ENCODE measurements at places on chromosomes 12 and 14.

DNA sequence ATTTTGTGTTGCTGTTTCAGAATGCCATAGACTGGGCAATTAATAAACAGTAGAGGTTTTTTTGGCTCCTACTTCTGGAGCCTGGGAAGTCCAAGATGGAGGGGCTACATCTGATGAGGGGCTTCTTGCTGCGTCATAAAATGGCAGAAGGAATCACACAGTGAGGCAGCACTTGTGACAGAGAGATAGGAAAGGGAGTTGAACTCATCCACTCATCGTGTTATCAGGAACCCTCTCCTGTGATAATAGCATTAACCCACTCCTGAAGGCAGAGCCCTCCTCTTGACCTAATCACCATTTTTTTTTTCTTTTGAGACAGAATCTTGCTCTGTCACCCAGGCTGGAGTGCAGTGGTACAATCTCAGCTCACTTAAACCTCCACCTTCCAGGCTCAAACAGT lies 9.7 kb downstream of the TDG start:
- no peak for DNase-seq

DNA sequence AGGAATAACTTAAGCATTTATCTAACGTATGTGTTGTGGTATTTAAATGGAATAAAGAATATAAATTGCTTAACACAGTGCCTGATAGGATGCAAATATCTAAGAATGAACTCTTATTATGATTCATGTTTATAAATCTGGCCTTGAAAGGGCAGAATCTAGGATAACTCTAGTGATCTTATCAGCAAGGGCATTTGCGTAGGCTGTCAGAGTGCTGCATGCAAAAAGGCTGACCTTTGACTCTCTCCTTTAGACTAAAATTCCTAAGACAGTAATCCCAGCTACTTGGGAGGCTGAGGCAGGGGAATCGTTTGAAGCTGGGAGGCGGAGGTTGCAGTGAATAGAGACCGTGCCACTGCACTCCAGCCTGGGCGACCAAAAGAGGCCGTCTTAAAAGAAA lies 31.3 kb upstream of the ANP32D start:
- no peak for DNase-seq

GRCh38 chr12:27821259-27821973 lies 41.4 kb upstream of the MANSC4 start:
- peak; percentile 61 for DNase-seq

DNA sequence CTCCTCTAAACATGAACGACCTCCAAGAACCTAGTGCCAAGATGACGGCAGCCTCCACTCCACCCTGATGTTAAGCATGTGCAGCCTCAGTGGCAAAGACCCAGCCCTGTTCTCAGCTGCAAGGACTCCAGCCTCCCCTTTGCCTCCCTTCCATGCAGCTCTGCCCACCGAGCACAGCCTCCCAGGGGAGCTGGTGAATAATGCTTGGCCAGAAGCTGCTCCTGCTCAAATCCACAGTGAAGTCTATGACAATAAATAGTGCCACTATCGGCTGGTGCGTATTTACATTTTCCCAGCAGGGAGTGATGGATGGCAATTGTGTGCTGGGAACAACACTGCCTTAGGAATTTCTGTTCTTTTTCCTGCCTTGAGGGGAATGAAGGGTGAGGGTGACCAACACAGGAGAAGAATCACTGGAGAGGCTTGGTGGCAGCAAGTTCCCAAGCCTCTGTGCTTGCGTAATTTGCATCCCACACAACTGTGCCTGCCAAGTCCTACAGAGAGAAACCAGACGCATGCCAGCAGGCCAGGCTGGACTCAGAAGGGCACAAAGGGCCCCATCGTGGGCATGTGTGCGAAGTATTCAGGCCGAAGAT lies 29.9 kb upstream of the TC2N start:
- no peak for DNase-seq

DNA sequence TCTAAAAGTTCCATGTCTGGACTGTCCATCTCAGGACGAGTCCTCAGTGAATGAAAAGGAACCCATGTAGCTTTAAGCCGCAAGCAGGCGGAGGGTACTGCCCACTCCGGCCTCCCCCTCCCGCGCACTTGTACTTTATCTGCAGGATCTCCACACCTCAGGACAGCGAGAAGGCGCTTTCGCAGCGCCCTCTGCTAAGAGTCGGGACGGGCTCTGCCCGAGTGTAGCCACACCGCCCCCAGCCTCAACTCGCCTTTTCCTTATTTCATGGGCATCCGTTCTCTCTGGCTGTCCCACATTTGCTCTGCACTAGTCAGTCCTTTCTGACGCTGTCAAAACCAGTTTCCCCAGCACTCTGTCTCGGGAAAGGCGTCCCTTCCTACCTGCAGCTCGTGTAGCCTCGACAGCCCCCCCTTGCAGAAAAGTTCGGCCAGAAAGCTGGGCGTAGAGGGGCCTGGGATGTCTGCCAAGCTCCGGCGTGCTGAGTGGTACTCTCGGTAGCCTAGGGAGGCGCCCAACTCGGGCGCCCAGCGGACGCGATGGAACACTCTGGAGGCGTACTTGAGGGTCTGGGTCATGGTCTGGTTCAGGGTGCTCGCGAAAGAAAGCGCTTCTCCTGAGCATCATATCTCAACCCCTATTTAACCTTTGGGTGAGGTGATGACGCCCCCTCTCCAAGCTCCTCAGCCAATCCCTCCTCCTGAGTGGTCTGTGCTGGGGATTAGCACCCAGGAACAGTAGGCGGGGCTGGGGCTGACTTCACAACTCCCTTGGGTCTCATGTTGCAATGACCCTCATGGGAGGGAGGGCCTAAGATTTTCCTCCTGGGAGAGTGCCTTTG lies at the start of gene CYP27B1:
CYP27B1 (minus strand) TSS at position 615 of the 841 bp plus-strand sequence; CDS start at position 578, 37 bp downstream.
- DNase-seq, result peak; percentile 68

GRCh38 chr14:101031186-101031585 lies 127.7 kb upstream of the RTL1 start:
- no peak for DNase-seq

DNA sequence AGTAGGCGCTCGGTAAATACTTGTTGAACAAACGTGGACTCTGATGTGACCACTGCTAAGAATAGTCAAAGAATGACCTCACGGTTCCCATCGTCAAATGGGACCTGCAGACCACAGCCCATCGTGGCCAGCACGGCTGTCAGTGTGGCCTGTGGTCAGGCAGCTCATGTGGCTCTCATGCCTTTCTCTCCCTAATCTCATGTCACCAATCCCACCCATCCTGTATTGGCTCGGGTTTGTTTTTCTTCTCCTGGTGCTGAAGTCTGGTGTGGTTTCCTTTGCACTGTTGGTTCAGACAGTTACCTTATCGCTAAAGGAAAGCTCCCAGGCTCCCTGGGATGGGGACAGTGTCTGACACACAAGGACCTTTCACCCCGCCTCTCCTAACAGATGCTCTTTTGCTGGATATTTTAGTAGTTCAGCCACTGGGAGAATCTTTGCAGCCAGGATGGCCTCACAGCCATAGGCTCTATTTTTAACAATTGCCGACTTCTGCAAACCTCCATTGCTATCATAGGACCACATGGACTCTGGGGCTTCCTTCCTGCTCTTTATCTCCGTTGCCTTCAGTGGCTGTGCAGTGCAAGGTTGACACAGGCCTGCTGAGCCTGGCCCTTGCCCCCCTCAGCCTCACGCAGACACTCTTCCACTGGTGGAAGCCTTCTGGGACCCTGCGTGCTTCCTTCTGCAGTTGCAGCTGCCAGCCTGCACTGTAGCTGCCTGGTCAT lies 293.1 kb upstream of the FKBP4 start:
- DNase-seq, result no peak

- no peak for DNase-seq
Measured at GRCh38 chr12:57380300-57380699, 50.5 kb downstream of the R3HDM2 start.

GRCh38 chr12:115132145-115132544 lies 448.2 kb upstream of the TBX3 start:
- DNase-seq, result peak; percentile 8

GRCh38 chr12:91774434-91774921 lies 371.2 kb downstream of the BTG1 start:
- no peak for DNase-seq

Measured in RWPE1 (cell line).